ENCODE measurements at places on chromosomes 1 and 21. TPM values are rescaled to one million over a fixed set of nuclear protein-coding genes. Genes with fewer than 3 reads are reported as not detected.

The OR14K1 gene
- total RNA-seq = not detected

The ZNF695 gene
- total RNA-seq = 0.21 TPM

The CD53 gene
- total RNA-seq = not detected

The CD244 gene
- not detected for total RNA-seq

The THEM5 gene
- not detected for total RNA-seq

The PFDN2 gene
- 88.4 TPM for total RNA-seq

The ERICH3 gene
- not detected for total RNA-seq

The TCP10L gene
- total RNA-seq = 0.68 TPM

The CYP4Z1 gene
- 0.07 TPM for total RNA-seq

The CD34 gene
- not detected for total RNA-seq

The KCND3 gene
- 0.36 TPM for total RNA-seq

The SNAPIN gene
- 42.1 TPM for total RNA-seq

The OLIG2 gene
- total RNA-seq = not detected

The GBP7 gene
- not detected for total RNA-seq

The YTHDF2 gene
- 69.4 TPM for total RNA-seq

The MAEL gene
- not detected for total RNA-seq

The ZBTB8A gene
- 10.6 TPM for total RNA-seq

The PARS2 gene
- total RNA-seq = 5.5 TPM

The NBPF6 gene
- total RNA-seq = under 0.01 TPM

The CD5L gene
- total RNA-seq = not detected

The LIN28A gene
- not detected for total RNA-seq

The TMPRSS2 gene
- total RNA-seq = under 0.01 TPM

The NFYC gene
- total RNA-seq = 38.5 TPM

The LRRC38 gene
- total RNA-seq = not detected

The SPRR2D gene
- 47.8 TPM for total RNA-seq

The PLA2G2F gene
- total RNA-seq = not detected

The GREM2 gene
- not detected for total RNA-seq

The SLC6A9 gene
- 35.5 TPM for total RNA-seq

The LPGAT1 gene
- total RNA-seq = 27.7 TPM

The GJB3 gene
- total RNA-seq = 113 TPM

The FLG gene
- total RNA-seq = 0.28 TPM

The GCSAML gene
- under 0.01 TPM for total RNA-seq

The ACTL8 gene
- not detected for total RNA-seq

The PDZK1IP1 gene
- total RNA-seq = 0.68 TPM

The AK5 gene
- not detected for total RNA-seq

The DCAF6 gene
- total RNA-seq = 67.8 TPM

The SV2A gene
- 0.36 TPM for total RNA-seq
